ENCODE measurements at places on chromosomes 7 and 10. TPM values are rescaled to one million over a fixed set of nuclear protein-coding genes. Genes with fewer than 3 reads are reported as not detected.

The CRPPA gene
- 0.65 TPM for total RNA-seq

The MEST gene
- 77.9 TPM for total RNA-seq

The CYP3A7 gene
- total RNA-seq, result not detected

The SMIM30 gene
- total RNA-seq, result 30.2 TPM

The PAX4 gene
- not detected for total RNA-seq

The HOXA7 gene
- total RNA-seq, result 16.8 TPM

The MOGAT3 gene
- not detected for total RNA-seq

The ATG9B gene
- total RNA-seq, result under 0.01 TPM

The AGR3 gene
- not detected for total RNA-seq
